ENCODE measurements at places on chromosomes 1 and 21.

DNA sequence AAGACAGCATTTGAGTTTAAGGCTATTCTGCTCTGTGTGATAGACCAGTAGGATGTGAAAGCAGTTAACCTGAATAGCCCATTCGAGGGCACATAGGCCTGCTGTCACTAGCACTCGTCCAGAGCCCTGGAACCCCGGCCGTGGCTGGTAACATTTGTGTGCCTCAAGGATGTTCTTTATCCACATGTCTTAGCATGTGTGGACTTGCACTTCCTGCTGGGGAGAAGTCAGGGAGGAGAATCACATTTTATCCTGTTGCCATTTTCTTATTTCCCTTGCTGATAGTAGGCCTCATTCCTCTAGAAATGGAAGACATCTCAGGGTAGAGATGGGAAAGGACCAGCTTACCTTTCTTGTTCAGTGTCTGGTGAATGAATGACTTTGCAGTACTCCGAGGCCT, 54.7 kb downstream of the VPS13D start:
- no peak for DNase-seq

GRCh38 chr21:31132574-31133242, 94.4 kb upstream of the KRTAP19-8 start:
- DNase-seq = no peak

DNA sequence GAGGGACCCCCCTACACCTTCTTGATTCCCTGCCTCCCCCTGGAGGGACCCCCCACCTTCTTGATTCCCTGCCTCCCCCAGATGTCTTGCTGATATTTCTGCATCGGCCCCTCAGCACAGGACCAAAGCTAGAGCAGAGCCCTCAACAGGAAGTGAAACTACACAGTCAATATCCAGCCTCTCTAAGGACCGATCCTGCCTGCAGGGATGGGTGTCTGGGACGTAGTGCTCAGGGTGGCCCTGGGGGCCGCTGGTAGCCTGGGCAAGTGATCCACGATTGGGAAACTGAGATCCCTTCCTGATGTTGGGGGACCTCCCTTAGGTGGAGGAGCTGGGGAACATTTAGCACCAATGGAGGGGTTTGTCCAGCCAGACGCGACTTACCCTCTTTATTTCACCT, 3.9 kb upstream of the LEFTY2 start:
- no peak for DNase-seq

- no peak for DNase-seq
Measured at GRCh38 chr1:200659269-200659668, 10.4 kb downstream of the DDX59 start.

- DNase-seq = no peak
Measured at GRCh38 chr21:27380303-27380702, 413.4 kb upstream of the ADAMTS5 start.

GRCh38 chr21:46229133-46229922, 754 bp upstream of the LSS start:
- DNase-seq = no peak

GRCh38 chr1:198577444-198577843, 37.0 kb upstream of the ATP6V1G3 start:
- DNase-seq = no peak

GRCh38 chr1:210692796-210693195, 364.1 kb downstream of the HHAT start:
- DNase-seq = no peak

GRCh38 chr1:78658901-78659300, 9.3 kb downstream of the IFI44 start:
- no peak for DNase-seq

- DNase-seq = no peak
Measured at GRCh38 chr1:44693900-44694299, 19.4 kb downstream of the ARMH1 start.

DNA sequence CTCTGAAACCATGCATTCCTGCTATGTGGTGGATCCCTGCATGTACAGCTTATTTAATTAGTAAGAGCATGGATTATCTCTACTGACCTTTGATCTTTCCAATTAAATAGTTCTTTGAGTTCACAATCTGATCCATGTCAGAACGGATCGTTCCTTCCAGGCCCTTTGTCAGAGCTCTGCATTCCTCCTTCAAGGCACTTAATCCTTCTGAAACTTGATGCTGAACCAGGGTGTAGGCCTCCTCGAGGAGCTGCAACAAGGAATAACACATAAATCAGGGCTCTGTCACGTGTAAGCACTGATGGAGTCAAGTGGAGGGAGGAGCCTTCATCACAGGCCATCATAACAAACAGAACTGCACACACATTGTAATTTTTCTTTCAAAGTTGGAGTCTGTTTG, 68.4 kb upstream of the EDEM3 start:
- DNase-seq = no peak

GRCh38 chr1:151905070-151905442, 4.3 kb downstream of the THEM4 start:
- peak; percentile 27 for DNase-seq

- DNase-seq = no peak
Measured at GRCh38 chr1:30879126-30879786, 29.3 kb downstream of the SDC3 start.

DNA sequence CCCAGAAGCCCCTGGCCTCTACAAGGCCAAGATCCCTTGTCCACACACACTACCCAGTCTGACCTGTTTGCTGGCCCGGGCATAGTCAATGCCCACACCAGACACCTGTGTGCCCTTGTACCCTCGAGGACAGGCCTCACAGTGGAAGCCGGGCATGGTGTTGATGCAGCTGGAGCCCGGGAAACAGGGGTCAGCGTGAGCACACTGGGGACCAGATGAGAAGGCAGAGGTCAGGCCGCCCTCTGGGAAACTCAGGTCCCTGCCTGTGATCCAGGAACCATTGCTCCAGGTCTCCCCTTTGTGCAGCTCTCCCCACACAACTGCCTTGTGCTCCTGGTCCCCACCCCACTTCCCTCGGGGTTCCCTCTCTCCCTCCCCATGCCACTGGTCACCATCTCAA, 5.5 kb downstream of the THBS3 start:
- no peak for DNase-seq

GRCh38 chr21:41387042-41387819, 25.4 kb downstream of the MX2 start:
- no peak for DNase-seq

- peak; percentile 83 for DNase-seq
Measured at GRCh38 chr1:203325418-203326091, 20.2 kb downstream of the BTG2 start.

DNA sequence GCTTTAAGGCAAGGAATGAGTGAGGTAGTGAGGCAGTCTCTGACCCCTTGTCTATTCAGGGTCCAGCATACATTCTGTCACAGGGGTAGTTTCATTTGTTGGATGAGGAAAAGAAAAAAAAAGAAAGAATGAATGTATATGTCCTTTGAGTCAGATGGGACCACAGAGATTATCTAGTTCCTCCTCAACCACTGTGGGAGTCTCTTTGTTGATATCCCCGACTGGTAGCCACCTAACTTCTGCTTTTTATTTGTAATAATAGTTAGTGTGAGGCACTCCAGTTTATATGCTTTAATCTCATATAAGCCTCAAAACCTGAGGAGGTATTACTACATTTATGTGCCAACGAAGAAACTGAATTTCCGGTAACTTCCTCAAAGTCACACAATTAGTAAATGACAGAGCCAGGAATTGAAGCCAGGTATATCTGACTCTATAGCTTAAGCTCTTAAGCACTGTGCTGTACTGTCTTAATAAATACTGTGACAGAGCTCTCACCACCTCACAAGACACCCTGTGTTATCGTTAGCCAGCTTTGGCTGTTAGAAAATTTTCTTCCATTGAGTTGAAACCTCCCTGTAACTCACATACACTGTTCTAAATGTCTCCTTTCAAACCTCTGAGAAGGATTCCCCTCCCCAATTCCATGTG, 82.2 kb downstream of the MDM4 start:
- DNase-seq = no peak

GRCh38 chr1:24362982-24363614, 43.9 kb downstream of the GRHL3 start:
- DNase-seq = peak; percentile 41

DNA sequence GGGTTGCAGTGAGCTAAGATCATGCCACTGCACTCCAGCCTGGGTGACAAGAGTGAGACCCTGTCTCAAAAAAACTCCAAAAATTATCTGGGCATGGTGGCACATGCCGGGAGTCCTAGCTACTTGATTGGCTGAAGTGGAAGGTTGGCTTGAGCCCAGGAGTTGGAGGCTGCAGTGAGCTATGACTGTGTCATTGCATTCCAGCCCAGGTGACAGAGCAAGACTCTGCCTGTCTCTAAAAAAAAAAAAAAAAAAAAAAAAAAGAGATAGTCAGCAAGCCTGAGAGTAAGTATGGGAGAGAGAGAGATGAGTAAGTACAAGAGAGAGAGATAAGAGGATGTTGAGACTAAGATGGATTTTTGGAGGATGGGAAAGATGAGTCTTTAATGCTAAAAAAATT, 180.8 kb upstream of the CACYBP start:
- peak; percentile 35 for DNase-seq

- no peak for DNase-seq
Measured at GRCh38 chr21:26806801-26807295, 38.4 kb downstream of the ADAMTS1 start.

GRCh38 chr1:51305371-51305823, 25.0 kb downstream of the TTC39A start:
- no peak for DNase-seq

- DNase-seq = peak; percentile 91
Measured at GRCh38 chr1:226702957-226703831, 35.9 kb downstream of the ITPKB start.

DNA sequence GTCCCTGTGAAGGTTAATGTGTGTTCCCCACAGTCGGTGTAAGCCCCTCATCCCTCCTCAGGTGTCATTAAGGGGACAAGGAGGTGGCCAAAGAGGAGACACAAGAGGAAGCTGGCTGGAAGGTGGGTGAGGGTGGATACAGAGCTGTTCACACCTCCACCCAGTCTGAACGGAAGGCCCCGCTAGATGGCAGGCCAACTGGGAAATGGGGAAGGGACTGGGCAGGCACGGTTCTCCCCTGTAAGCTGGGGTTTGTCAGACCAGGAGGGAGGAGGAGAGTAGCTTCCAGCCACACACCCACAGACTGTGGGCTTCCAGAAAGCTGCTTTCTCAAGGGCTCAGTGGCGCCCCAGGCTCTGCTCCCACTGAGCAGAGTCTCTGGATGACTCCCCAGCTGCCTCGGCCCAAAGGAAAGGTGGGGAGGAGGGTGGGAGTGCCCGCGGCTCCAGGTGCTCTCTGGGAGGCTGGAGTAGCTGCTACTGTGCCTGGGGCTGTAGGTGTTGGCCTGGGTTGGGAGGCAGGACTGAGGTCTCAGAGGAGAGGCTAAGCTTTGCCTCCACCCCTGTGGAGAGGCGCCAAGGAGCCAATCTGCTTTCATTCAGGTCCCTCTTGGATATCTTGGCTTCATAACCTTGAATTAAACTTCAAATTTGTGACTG, 41.2 kb downstream of the PCP4 start:
- no peak for DNase-seq

- no peak for DNase-seq
Measured at GRCh38 chr1:183385340-183386144, 32.6 kb downstream of the NMNAT2 start.

DNA sequence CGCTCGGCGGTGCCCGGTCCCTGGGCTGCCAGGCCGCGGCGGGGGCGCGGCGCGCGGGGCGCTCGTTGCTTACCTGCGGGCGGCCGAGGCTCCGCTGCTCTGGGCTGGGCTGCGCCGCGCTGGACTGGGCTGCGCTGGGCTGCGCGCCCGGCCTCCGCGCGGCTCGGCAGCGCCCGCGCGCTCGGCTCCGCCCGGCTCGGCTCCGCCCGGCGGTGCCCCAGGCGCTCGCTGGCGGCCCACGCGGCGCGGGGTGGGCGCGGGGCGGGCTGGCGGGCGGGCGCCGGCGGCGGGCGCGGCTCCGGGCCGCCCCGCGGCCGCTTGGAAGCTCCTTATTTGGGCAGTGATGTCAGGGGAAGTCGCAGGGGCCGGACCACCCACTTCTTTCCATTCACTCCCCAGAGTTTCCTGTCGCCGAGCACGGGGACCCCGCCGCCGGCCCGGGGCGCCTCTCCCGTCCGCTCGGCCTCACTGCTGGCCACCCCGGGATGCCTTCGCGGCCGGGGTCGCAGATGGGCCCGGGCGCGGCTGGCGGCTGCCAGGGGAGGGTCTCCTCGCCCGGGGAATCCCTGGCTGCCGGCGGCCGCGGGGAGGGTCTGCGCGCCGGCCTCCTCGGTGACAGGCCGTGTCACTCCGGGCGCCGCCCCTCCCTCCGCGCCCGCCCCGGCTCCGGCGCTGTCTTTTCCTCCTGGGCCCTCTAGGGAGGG, 177.7 kb upstream of the EDN2 start:
- peak; percentile 83 for DNase-seq

GRCh38 chr1:64038119-64038518, 165.3 kb upstream of the UBE2U start:
- DNase-seq = no peak

DNA sequence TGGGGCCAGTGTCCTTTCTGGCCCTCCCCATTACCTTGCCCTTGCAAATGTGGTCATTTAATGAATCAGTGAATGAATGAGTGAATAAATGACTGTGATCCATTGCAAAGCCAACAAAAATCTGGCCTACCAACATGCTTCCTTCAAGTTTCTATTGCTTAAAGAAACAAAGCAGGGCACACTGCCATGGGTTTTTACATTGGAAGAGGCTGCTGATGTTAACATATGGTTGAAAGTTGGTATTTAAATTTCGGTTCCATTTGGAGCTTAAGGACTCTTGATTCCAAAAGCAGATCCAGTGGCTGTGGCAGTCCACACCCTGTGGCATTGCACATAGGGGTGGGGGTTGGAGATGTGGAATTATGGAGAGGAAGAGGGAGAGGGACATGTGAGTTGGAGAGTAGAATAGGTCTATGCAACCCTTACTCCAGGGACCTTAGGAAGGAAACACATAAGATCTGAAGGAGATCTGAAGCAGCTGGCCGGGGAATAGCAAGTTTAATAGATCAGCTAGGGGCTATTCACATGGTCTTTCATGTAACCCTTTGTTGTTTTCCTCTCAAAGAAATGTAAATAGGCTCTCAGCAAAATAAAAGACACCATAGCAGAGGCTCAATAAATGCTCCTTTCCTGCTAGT, 7.2 kb downstream of the ABCA4 start:
- DNase-seq = no peak

DNA sequence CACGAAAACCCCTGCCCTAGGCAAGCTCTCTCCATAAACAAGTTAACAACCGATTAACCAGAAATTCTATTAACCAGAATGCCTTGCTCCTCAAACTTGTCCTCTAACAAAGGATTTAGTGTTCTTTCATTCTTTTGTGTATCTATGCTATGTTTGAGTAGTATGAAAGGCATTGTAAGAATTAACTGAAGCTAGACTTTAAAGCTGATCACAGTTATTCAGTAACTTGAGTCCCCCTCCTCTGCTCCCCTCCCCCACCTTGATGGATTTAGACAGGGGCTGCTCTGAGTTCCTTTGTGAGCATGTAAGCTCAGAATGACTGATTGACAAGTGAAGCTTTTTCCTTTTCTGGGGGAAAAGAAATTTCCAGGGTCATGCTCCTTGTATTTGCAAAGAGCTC, 257.6 kb downstream of the TTLL7 start:
- DNase-seq = no peak

DNA sequence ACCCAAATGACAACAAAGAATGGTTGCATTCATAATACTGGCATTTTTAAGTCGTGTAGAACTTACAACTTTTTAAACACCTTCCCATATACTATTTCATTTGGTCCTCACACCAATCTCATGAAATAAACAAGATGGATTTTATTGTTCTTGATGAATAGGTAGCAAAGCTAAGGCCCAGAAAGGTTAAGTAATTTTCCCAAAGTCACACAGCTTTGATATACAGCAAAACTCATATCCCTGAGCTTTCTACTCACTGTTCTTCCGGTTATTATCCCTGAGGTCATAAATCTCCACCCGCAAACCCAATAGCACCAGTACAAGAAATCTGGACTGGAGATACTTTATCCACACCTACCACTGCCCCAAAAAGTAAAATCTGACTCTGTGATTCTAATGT, 186.2 kb downstream of the RUNX1 start:
- no peak for DNase-seq

GRCh38 chr1:66274634-66275033, 259.3 kb upstream of the SGIP1 start:
- DNase-seq = no peak

Measured in left ventricle myocardium superior (tissue), 1 donor.